ENCODE measurements at places on chromosomes 7 and 10. TPM values are rescaled to one million over a fixed set of nuclear protein-coding genes. Genes with fewer than 3 reads are reported as not detected.

The HHEX gene
- 1.6 TPM for total RNA-seq

The WIPF3 gene
- 0.68 TPM for total RNA-seq

The FAM237B gene
- total RNA-seq = not detected

The NODAL gene
- 0.08 TPM for total RNA-seq

The IGFBP3 gene
- 152 TPM for total RNA-seq

The GAD2 gene
- total RNA-seq = not detected

The CALHM1 gene
- not detected for total RNA-seq

The GRM3 gene
- not detected for total RNA-seq

The AGMO gene
- 0.04 TPM for total RNA-seq

The FANK1 gene
- total RNA-seq = 5.3 TPM

The RBM17 gene
- 37.8 TPM for total RNA-seq

The MUC3A gene
- total RNA-seq = 0.34 TPM

The MSMB gene
- not detected for total RNA-seq

The H2BK1 gene
- total RNA-seq = not detected

The CYP2E1 gene
- 3.0 TPM for total RNA-seq

The TLX1 gene
- not detected for total RNA-seq

The FEZF1 gene
- not detected for total RNA-seq

The RNF148 gene
- total RNA-seq = 0.71 TPM

The CRPPA gene
- 1.4 TPM for total RNA-seq

The ANKRD61 gene
- total RNA-seq = not detected

The ARHGAP22 gene
- total RNA-seq = 7.0 TPM

The ADIRF gene
- total RNA-seq = 0.41 TPM

The UNC5B gene
- total RNA-seq = 27.5 TPM

The FAM221A gene
- 14.2 TPM for total RNA-seq

The TBXAS1 gene
- 7.8 TPM for total RNA-seq

The CHAT gene
- not detected for total RNA-seq

The SUN3 gene
- total RNA-seq = not detected

The CCDC172 gene
- total RNA-seq = not detected

The ZNF485 gene
- 4.0 TPM for total RNA-seq

The BMS1 gene
- 23.2 TPM for total RNA-seq

The FRAT1 gene
- 2.6 TPM for total RNA-seq

The ANXA8 gene
- 4.6 TPM for total RNA-seq

The PNLIP gene
- not detected for total RNA-seq

The AOC1 gene
- 0.68 TPM for total RNA-seq

The TMEM243 gene
- 28.9 TPM for total RNA-seq

The RAPGEF5 gene
- total RNA-seq = 1.1 TPM

The CRTAC1 gene
- total RNA-seq = 3.2 TPM

Data from kidney epithelial cell (primary cell).